ENCODE measurements at places on chromosomes 4 and X.

GRCh38 chrX:39890807-39891206 lies 207.0 kb downstream of the BCOR start:
- no peak for DNase-seq

DNA sequence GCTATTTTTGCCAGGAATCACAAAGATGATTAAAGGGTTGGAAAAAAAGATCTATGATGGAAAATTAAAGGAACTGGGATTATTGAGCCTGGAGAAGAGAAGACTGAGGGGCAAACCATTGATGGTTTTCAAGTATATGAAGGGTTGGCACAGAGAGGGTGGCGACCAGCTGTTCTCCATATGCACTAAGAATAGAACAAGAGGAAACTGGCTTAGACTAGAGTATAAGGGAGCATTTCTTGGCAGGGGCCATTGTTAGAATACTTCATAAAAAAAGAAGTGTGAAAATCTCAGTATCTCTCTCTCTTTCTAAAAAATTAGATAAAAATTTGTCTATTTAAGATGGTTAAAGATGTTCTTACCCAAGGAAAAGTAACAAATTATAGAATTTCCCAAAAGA lies 75.1 kb downstream of the NPNT start:
- DNase-seq, result no peak

GRCh38 chr4:157929486-157929885 lies 243.3 kb downstream of the GASK1B start:
- no peak for DNase-seq

DNA sequence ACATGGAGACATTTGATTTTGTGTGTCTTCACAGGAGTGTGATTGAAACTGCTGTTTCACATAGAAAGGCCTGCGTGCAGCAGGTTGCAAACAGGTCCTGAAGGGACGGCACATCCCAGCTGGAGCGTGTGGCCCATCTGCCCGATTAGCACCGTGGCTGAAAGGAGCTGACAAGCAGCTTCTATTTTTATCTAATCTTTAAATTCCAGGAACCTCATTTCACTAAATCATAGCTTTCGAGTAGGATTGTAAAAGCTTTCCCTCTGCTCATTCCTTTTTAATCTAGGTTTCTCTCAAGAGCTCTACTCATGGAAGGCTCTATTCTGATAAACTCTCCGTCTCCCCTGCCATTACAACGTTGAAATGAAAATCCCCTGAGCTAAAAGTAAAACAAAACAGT lies 106.8 kb downstream of the FSTL5 start:
- DNase-seq, result no peak

GRCh38 chr4:150078579-150079080 lies 385 bp downstream of the DCLK2 start:
- no peak for DNase-seq

DNA sequence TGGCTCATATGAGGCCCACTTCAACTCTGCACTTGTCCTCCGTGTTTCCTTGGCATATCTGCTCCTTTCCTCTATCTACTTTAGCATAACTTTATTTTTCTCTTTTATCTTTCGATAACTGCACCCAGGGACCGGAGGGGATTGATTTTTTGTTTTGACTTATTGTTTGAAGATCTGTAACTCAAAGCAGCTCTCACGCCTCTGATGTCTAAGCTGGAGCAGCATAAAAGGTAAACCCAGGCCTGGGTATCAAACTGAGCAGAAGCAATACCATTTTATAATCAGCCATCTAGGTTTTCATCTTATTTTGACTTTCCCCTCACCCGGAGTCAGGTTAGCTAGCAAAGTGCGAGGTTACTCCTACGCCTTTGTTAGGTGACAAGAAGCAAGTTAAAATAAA lies 28.4 kb downstream of the LEF1 start:
- no peak for DNase-seq
